ENCODE measurements at places on chromosomes 5 and 9. TPM values are rescaled to one million over a fixed set of nuclear protein-coding genes. Genes with fewer than 3 reads are reported as not detected.

Gene NANS
- 41.7 TPM for polyA plus RNA-seq

Gene DMRT3
- 1.2 TPM for polyA plus RNA-seq

Gene HMMR
- 20.7 TPM for polyA plus RNA-seq

Gene PCDHA7
- 0.34 TPM for polyA plus RNA-seq

Gene SYNPO
- 111 TPM for polyA plus RNA-seq

Gene PCDHB15
- polyA plus RNA-seq: 14.7 TPM

Gene INSL6
- polyA plus RNA-seq: 0.09 TPM

Gene LCN1
- polyA plus RNA-seq: not detected

Gene ARSI
- 3.9 TPM for polyA plus RNA-seq

Gene SH3TC2
- 0.65 TPM for polyA plus RNA-seq

Gene TOR2A
- polyA plus RNA-seq: 19.8 TPM

Gene RNF145
- 82.0 TPM for polyA plus RNA-seq

Gene TAF11L10
- not detected for polyA plus RNA-seq

Gene SARDH
- 13.1 TPM for polyA plus RNA-seq

Gene FYB1
- 4.1 TPM for polyA plus RNA-seq

Gene CLIC3
- 0.57 TPM for polyA plus RNA-seq

Gene F2RL1
- polyA plus RNA-seq: 27.8 TPM

Gene SPINK6
- polyA plus RNA-seq: not detected

Gene ENTPD8
- polyA plus RNA-seq: 0.61 TPM

Gene GZMA
- 0.96 TPM for polyA plus RNA-seq

Gene PCDH12
- 18.1 TPM for polyA plus RNA-seq

Gene DIPK1B
- 34.3 TPM for polyA plus RNA-seq

Gene ASTN2
- 15.9 TPM for polyA plus RNA-seq

Gene MAPK9
- polyA plus RNA-seq: 39.3 TPM

Gene OR13C8
- not detected for polyA plus RNA-seq

Gene RMND5B
- polyA plus RNA-seq: 39.6 TPM

Gene BNC2
- polyA plus RNA-seq: 11.1 TPM

Gene KIF24
- polyA plus RNA-seq: 8.0 TPM

Gene F2RL2
- polyA plus RNA-seq: 1.4 TPM

Gene RHOBTB3
- polyA plus RNA-seq: 69.9 TPM

Gene NEK6
- 34.9 TPM for polyA plus RNA-seq

Gene RASEF
- 6.5 TPM for polyA plus RNA-seq

Gene SLC9A3
- 69.6 TPM for polyA plus RNA-seq

Gene SPOCK1
- 4.5 TPM for polyA plus RNA-seq

Gene CARD9
- polyA plus RNA-seq: 2.8 TPM
